Natural killer cell treated with Interleukin-12 subunit alpha and Interleukin-12 subunit beta and Interleukin-15 and Interleukin-18, amount 100 ng/mL, for 72 hours (primary cell): ENCODE measurements at places on chromosomes 12 and 14. TPM values are rescaled to one million over a fixed set of nuclear protein-coding genes. Genes with fewer than 3 reads are reported as not detected.

The APAF1 gene
- 25.9 TPM for total RNA-seq

The DNAI7 gene
- 0.17 TPM for total RNA-seq

The VPS33A gene
- 34.4 TPM for total RNA-seq

DNA sequence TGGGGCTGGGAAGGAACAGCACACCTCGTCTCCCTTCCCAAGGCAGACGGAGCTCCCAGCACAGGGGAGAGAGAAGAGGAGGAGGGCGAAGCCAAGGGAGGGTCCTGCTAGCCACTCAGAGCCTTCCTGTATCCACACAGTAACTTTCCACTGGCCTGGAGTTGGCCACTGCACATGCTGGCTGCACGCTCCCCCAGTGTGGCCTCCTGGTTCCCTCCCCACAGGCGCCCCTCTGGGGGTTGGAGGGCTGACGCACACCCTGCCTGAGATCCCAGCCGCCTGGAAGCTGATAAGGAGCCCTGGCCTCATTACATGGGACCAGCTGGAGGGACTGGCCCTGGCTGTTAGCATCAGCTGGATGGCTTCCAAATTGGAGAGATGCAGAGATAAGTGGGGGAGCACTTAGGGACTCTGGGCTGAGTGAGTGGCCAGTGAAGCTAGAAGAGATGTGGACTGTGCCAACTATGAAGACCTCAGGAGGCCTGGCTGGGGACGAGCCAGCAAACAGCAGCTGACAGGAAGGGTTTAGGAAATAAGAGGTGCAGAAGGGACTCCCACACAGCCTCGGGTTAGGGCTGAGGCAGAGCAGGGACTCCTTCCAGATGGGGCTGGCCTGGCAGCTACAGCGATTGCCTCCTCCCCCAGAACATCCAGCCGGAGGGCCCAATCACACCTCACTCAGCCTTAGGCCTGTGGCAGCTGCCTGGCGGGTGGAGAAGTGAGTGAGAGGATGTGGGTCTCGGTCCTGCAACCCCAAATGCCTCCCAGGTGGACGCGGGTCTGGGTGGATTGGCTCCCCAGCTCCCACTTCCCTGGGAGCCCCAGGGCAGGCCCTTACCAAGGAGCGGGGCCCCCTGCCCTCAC, 26.3 kb upstream of the BCDIN3D start:
- H3K27ac ChIP-seq, result no peak overlapping the region
- no peaks in the 10 kb centered on the region for H3K4me1 ChIP-seq
- no peak overlapping the region for H3K4me3 ChIP-seq
- no peaks in the 10 kb centered on the region for H3K36me3 ChIP-seq

DNA sequence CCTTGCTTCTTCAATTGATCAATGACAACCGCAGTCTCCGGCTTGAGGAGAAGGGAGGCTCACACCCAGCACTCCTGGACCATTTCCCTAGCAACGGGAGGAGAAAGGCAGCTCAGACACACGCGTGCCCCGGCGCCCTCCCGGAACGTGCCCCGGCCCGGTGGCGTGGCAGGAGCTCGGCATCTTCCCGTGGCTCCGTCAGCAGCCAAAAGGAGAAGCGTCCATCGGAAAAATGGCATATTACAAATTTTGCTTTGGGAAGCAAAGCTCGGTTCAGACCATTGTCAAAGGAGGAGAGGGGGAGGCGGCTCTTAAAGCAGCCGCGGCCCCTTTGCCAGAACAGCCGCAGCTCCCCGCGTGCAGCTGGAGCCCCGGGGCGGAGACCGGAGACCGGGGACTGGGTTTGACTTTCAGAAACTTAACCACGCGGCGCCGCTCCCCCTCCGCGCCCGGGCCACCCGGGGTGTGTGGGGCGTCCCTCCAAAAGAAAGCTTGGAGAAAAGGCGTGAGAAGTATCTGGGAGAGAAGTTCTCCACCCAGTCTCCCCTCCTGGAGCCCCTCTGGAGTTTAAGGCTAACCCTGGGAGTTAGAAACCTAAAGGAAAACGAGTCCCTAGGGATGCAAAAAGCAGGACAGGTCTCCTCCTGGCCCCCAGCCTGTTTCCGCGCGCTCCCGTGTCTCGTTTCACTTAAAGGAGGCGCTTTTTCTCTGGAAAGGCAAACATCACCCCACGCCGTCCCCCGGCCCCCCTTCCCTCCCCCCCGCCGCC, 545 bp downstream of the PPFIA2 start:
- peaks cover 18% of the 10 kb centered on the region for H3K27me3 ChIP-seq
- H3K36me3 ChIP-seq, result no peaks in the 10 kb centered on the region
- H3K27ac ChIP-seq, result no peak overlapping the region

The GDF3 gene
- not detected for total RNA-seq

The RPGRIP1 gene
- 0.17 TPM for total RNA-seq

DNA sequence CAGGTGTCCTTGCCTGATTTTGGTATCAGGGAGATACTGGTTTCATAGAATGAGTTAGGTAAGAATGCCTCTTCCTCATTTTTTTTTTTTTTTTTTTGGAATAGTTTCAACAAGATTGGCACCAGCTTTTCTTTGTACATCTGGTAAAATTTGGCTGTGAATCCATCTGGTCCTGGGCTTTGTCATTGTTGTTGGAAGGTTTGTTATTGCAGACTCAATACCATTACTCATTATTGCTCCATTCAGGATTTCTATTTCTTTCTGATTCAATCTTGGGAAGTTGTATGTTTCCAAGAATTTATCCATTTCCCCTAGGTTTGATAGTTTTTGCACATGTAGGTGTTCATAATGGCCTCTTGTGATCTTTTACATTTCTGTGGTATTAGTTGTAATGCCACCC, 126.0 kb upstream of the KITLG start:
- no peak for DNase-seq
- no peaks in the 10 kb centered on the region for H3K27me3 ChIP-seq
- no peak overlapping the region for H3K27ac ChIP-seq
- no peaks in the 10 kb centered on the region for H3K4me1 ChIP-seq

DNA sequence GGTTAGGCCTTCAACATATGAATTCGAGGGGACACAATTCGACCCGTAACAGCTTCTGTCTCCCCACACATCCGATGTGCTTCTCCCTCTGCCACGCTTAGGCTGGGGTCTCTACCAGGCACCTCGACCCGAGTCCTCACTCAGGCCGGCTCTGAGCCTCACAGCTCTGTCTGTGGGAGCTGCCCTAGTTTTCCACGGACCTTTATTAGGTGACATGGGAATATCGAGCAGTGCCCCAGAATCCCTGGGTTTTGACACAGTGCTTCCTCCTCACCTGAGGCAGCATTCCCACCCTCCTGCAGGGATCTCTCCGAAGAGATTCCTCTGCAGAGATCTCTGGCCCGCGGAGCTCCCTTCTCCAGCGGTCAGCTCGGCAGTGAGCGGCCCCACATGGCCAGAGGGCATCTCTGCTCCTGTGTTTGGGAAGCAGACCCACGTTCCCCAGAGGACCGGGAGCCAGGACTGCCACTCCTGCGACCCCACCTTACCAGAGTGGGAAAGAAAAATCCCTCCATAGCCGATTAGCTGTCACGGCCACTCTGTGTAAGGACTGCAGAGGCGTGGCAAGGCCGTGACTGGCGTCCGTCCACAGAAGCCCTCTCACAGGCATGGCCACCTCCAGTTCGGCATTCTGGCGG, 21.2 kb downstream of the ZBTB42 start:
- peaks cover 19% of the 10 kb centered on the region for H3K4me1 ChIP-seq
- no peak overlapping the region for H3K27ac ChIP-seq
- no peak for DNase-seq

The TPH2 gene
- total RNA-seq, result not detected

DNA sequence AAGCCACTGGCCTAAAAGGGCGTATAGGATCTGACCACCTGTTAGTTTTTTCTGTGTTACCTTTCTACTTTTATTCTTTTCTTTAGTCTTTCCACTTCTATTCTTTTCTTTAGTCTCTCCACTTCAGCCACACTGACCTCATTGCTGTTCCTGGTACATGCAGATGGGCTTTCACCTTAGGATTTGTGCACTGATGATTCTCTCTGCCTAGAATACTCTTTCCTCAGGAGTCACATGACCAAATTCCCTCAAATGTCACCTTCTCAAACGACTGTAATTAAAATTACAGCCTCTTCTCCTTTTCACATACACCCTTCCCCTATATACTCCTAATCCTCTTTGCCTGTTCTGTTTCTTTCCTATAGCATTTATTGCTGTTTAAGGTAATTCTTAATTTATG, 36.0 kb downstream of the GPHN start:
- H3K36me3 ChIP-seq, result no peaks in the 10 kb centered on the region
- H3K4me3 ChIP-seq, result no peak overlapping the region
- H3K4me1 ChIP-seq, result no peaks in the 10 kb centered on the region
- peaks cover 3% of the 10 kb centered on the region for H3K27me3 ChIP-seq

DNA sequence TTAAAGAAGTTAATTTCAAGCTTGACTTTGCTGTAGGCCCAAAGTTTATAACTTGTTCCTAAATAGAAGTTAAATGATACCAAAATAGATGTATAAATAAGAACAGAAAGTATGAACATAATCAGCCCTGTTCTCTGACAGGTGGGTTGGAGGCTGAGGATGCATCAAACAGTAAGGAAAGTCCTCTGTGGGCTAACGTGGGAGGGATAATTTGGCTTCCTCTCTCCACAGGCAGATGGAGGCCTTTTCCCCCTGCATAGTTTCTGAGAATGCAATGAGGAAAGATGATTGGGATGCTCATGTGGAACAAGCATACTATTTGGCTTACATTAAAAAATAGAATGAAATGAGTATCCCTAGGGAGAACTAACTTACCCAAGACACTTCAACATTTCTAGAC, 56.5 kb downstream of the GARIN6 start:
- no peak for DNase-seq
- no peaks in the 10 kb centered on the region for H3K4me1 ChIP-seq
- H3K4me3 ChIP-seq, result no peak overlapping the region
- H3K36me3 ChIP-seq, result no peaks in the 10 kb centered on the region
- H3K27me3 ChIP-seq, result no peaks in the 10 kb centered on the region

The TPPP2 gene
- total RNA-seq, result not detected

- peak; percentile 64 for DNase-seq
- no peak overlapping the region for H3K27ac ChIP-seq
- peak overlapping the region; percentile 38 for H3K4me3 ChIP-seq
- peaks cover 11% of the 10 kb centered on the region for H3K27me3 ChIP-seq
Observed at GRCh38 chr14:102928412-102929240, 6.2 kb downstream of the AMN start.

DNA sequence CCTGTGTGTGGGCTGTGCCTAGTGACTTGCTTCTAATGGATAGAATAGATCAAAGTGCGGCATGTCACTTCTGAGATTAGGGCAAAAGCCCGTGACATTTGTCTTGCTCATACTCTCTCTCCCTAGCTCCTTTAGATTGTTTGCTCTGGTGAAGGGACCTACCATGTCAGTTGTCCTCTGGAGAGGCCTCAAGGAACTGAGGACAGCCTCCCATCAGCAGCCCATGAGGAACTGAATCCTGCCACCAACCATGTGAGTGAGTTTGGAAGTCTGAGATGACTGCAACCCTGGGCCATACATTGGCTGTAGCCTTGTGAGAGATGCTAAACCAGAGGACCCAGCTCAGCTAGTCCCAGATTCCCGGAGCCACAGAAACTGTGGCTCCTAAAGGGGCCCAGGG, 101.6 kb upstream of the ESRRB start:
- no peak overlapping the region for H3K4me3 ChIP-seq
- no peaks in the 10 kb centered on the region for H3K4me1 ChIP-seq
- H3K36me3 ChIP-seq, result no peaks in the 10 kb centered on the region
- peaks cover 11% of the 10 kb centered on the region for H3K27me3 ChIP-seq

GRCh38 chr12:15709551-15709950, 79.6 kb downstream of the EPS8 start:
- H3K27ac ChIP-seq, result no peak overlapping the region
- no peaks in the 10 kb centered on the region for H3K36me3 ChIP-seq
- no peak for DNase-seq
- H3K4me3 ChIP-seq, result no peak overlapping the region
- peaks cover 8% of the 10 kb centered on the region for H3K27me3 ChIP-seq

DNA sequence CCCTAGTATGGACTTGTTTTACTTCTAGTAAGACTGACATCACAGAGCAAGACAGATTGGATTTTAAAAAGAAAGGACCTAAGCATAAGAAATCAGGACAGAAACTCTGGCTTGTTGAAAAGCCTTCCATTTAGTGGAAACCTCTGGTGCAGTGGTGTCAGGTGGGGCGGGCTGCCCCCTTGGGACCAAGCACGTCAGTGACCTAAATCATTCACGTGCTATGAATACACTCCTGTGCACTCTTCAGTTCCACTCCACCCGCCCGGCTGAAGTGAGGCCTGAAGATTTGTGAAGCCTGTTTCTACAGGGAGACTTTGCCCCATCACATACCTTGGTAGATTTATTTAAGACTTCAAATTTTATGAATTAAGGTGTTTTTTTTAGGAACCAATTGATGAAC, 58.2 kb upstream of the STRN3 start:
- no peak overlapping the region for H3K27ac ChIP-seq
- H3K4me3 ChIP-seq, result no peak overlapping the region
- H3K36me3 ChIP-seq, result no peaks in the 10 kb centered on the region
- DNase-seq, result no peak
- no peaks in the 10 kb centered on the region for H3K27me3 ChIP-seq

DNA sequence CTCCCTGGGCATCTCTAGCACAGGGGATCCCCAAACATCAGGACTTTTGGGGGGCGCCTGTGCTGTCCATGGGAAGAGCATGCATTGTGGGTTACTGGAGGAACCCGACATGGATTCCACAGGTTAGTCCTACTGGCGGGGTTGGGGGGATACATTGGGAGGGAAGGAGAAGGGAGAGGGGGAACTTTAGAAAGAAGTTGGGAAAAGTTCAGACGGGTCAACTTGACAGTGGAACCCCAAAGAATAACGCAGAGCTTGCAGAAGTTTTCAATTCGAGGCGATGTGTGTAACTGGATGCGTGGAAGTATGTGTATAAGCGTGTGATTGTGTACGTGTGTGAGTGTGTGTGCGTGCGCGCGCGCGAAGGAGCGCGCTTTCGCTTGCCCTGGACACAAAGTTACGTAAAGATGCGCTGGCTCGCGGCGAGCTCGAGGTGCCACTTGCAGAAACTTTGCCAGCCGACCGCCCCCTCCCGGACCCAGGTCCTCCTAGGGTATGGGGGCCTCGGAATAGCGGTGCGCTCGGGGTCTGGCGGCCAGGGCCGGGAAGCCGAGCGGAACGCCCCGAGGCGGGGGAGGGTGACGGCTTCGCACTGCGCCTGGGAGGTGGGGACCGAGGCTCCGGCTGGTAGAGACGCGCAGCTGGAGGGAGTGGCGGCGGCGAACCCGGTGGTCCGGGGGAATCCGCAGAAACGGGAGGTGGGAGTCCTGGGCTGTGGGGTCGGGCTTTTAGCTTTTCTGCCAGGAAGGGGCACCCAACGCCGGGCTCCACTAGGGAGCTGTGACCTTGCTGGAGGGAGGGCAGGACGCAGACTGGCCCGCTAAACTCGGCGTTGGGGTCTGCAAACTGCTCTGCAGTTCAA, 669 bp downstream of the RFX4 start:
- peak overlapping the region; percentile 44 for H3K4me3 ChIP-seq
- peaks cover 5% of the 10 kb centered on the region for H3K4me1 ChIP-seq
- no peak overlapping the region for H3K27ac ChIP-seq
- H3K36me3 ChIP-seq, result no peaks in the 10 kb centered on the region
- H3K27me3 ChIP-seq, result peaks cover 61% of the 10 kb centered on the region
- no peak for DNase-seq

- H3K4me3 ChIP-seq, result no peak overlapping the region
- no peak overlapping the region for H3K27ac ChIP-seq
- H3K27me3 ChIP-seq, result no peaks in the 10 kb centered on the region
- no peak for DNase-seq
- H3K4me1 ChIP-seq, result no peaks in the 10 kb centered on the region
- peaks cover 7% of the 10 kb centered on the region for H3K36me3 ChIP-seq
Observed at GRCh38 chr12:83143950-83144349, 457.2 kb downstream of the TMTC2 start.

- no peak overlapping the region for H3K4me3 ChIP-seq
- H3K36me3 ChIP-seq, result no peaks in the 10 kb centered on the region
- H3K27me3 ChIP-seq, result no peaks in the 10 kb centered on the region
- no peak for DNase-seq
- H3K27ac ChIP-seq, result no peak overlapping the region
Observed at GRCh38 chr12:82279536-82280058, 78.6 kb downstream of the CCDC59 start.
